ENCODE measurements at places on chromosomes 4 and X.

GRCh38 chr4:1851160-1851559 lies 4.8 kb downstream of the LETM1 start:
- DNase-seq: no peak

- DNase-seq: no peak
Measured at GRCh38 chr4:33696041-33696440, 2548.3 kb downstream of the ARAP2 start.

- DNase-seq: no peak
Measured at GRCh38 chr4:61211781-61212180, 11.7 kb downstream of the ADGRL3 start.

- DNase-seq: no peak
Measured at GRCh38 chrX:121216641-121217374, 169.4 kb downstream of the GLUD2 start.

- DNase-seq: no peak
Measured at GRCh38 chr4:185810746-185811508, 1.1 kb downstream of the SORBS2 start.

DNA sequence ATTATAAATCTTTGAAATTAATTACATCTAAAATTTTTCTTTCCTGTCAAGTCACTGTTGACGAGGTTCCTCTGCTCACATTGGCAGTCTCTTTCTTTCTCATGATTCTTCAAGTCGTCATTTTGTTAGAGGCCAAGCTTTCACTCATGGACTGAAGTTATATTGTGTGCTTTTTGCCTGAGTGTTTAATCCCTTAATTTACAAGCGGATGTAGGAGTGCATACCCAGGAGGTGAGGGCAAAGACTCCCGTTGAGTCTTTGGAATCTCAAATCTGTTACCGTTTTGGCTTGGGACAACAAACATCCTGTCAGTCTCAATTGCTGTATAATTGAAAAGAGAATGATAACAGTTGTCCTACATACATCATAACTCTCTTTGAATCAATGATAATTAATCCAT lies 345.0 kb downstream of the TRIML1 start:
- DNase-seq: no peak

DNA sequence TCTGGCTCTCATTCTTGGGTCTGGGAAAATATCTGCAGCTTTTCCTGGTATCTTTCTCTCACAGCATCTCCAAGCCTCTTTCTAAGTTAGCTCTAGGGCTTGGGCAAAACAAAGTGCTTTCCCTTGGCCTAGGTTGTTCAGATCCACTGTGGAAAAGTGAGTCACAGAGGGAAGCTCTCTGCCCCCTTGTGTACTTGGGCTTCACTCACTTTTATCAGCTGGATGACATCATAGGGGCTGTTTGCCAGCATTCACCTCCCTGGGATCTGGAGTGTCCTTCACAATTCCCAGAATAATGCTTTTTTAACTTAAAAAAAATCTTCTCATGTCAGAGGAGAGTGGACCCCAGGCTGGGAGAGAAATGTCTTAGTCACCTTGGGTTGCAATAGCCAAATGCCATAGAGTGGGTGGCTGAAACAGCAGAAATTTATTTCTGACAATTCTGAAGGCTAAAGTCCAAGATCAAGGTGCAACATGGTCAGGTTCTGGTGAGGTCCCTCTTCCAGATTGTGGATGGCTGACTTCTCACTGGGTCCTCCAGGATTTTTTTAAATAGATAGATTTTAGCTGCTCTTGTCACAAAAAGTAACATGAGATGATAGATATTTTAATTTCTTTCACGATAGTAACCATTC lies 247.8 kb downstream of the SH2D1A start:
- no peak for DNase-seq

DNA sequence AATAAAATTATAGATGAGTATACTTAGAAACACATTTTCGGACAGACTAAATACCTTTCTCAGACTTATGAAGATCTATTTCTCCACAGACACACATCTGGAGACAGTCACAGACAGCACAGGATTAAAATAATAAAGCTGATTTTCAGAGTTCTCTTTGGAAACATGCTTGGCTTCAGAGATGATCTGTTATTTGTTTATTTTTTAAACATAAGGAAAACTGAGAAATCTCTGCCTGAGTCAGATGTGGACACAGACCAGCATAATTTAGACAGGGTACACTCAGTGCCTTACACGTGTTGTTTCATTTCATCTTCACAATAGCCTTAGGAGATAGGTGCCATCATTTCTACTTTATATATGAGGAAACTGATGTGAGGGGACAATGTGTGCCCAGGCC lies 92.1 kb downstream of the SLC9A7 start:
- no peak for DNase-seq

- no peak for DNase-seq
Measured at GRCh38 chrX:74195605-74196004, 108.4 kb upstream of the ZCCHC13 start.

DNA sequence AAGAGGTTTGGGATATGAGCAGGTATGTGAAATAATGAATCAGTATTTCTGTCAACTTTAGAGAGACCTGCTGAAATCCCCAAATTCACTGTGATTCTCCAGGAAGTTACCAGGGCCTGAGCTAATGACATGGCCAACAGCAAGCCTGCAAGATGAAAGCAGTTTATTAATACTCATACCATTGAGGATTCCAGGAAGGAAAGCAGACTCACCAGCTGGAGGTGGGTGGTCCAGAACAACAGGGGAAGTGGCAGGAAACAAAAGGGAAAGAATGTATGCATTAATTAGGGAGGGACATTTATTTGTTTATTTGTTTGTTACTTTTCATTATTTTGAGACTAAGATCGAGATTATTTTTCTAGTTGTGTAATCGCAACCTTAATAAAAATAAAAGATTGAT lies 196.6 kb upstream of the AGA start:
- no peak for DNase-seq

- no peak for DNase-seq
Measured at GRCh38 chr4:7652451-7652881, 217.7 kb upstream of the PSAPL1 start.

GRCh38 chrX:127259742-127260141 lies 440.2 kb downstream of the PRR32 start:
- no peak for DNase-seq

DNA sequence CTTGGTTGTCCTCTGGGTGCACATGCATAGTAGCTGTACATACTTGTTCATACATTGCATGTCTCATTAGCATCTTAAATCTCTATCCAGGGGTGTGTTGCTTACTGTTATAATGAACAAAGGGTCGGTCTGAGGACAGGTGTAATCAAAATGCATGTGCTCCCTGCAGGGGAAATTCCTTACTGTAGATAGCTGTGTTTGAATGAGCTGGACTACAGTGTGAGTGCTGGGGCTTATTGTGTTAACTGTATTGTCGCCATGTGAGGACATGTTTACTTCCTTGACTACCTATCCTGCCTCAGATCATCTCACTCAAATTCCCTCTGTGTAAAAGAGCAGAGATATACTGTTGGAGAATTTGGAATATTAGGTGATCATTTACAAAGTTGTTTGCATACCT lies 98.7 kb downstream of the KLHL34 start:
- DNase-seq: no peak

GRCh38 chr4:155565776-155566175 lies 100.9 kb upstream of the GUCY1A1 start:
- DNase-seq: no peak

DNA sequence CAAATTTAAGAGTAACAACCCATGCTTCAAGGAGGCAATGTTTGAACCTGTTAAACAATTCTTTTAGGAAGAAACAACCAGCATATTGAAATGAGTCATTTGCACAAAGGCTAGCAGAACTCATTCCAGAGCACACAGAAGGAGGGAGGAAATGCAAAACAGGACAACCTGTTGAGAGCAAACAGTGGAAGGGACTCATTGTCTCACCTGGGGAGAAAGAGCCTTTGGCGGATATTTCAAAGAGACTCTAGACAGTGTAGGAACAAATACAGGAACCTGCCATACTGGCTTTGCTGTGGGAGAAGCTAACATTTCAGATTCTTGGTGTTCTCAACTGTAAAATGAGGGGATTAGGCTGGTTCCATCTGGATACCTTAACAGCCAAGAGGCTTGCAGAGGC lies 14.8 kb upstream of the RASGEF1B start:
- DNase-seq: no peak

DNA sequence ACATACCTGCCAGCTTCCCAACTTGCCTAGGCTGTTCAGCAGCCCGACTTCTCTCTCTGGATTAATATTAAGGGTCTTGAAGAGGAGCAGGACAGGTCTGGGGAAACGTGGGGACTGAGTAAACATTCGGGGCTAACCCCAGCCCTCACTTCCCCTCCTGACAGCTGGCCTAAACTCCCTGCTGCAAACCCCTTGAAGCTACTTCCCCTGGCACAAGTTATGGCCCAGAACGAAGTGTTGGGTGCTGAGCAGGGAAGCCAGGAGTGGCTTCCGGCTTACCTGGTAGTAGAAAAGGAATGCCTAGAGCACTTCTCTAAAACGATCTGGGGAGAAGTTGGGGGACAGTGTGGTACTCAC lies 200.0 kb downstream of the BCOR start:
- DNase-seq: no peak

DNA sequence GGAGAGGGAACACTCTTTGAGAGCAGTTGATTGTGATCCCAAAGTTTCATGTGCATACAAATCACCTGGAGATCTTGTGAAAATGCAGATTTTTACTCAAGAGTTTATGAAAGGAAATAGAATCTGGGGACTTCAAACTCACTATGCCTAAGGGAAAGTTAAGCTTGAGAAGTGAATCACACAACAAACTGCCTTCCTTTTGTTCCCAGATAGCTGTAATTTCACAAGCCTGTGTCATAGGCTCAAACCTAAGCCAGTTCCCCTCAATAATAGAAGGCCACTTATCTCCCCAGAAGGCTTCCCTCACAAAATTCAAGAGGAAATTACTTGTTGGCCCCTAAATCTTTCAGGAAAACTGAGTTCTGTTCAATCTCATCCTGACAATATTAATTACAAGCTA lies 132.8 kb upstream of the MAGEB16 start:
- no peak for DNase-seq

DNA sequence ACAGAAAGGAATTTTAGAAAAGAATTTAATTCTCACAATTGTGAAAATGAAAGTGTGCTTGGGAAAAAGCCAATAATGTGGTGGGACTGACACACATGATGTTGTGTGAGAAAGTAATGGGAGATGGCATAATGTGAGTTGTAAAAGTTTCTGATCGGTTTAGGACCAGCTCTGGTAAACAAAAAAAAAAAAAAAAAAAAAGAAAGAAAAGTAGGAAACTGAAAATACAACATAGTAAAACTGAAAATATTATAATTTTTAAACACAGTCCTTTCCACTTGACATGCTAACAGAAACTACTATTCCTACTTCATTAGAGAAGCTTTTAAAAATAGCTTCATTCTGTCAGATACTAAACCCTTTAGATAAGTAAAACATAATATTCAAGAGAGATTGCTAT lies 28.2 kb downstream of the RAP1GDS1 start:
- no peak for DNase-seq

GRCh38 chr4:101393256-101393655 lies 45.9 kb upstream of the PPP3CA start:
- no peak for DNase-seq

GRCh38 chr4:16862697-16863096 lies 35.7 kb downstream of the LDB2 start:
- no peak for DNase-seq

DNA sequence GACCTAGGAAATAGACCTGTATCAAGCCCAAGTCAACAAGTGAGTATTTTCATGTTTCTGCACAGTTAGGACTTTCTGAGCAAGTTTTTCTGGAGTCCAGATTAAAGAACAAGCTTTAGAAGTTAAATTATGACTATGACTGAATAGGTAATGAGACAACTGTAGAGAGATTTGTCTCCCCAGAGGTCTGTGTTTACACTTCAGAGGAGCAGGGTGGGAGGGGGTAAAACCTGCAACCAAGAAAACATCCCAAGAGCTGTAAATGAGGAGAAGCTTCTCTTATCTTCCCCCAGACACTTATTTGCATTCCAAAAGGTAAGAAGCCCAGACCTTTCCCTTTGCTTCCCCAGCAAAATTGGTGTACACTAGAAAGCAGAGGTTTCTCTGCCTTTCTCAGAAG lies 22.1 kb upstream of the CEP135 start:
- no peak for DNase-seq
